Muscle of arm (tissue), 14 donors: ENCODE measurements at places on chromosomes 7 and 10. TPM values are rescaled to one million over a fixed set of nuclear protein-coding genes. Genes with fewer than 3 reads are reported as not detected.
A peak's percentile ranks its signal among the peaks of the same experiment; 100 is the strongest.

GRCh38 chr7:130476297-130477150, 15.4 kb upstream of the MEST start:
- no peak for DNase-seq

GRCh38 chr7:73397521-73398281, 35.9 kb upstream of the FZD9 start:
- peak; percentile 62 for DNase-seq

GRCh38 chr10:110455446-110455845, 42.3 kb upstream of the DUSP5 start:
- no peak for DNase-seq

DNA sequence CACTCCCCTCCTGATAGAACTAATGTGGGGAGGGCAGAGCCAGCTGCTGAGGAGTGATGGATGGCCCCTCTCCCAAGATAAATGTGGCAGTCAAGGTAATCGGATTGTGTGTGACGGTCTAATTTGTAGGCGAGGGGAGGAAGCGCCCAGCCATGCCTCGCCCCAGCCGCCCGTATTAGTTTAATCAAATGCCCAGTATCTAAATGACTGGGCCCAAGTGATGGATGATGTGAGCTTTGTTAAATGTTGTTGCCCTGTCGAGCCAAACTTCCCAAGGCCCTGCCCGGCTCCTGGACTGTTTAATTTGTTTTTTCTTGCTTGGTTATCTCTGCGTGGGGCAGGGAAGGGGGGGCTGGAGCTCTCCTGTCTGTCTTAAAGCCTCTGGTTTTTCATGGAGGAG, 88.4 kb upstream of the PPIF start:
- no peak for DNase-seq

Gene TRIM50
- 0.80 TPM for polyA plus RNA-seq

GRCh38 chr7:155458878-155459699, 1.2 kb downstream of the EN2 start:
- DNase-seq: no peak

DNA sequence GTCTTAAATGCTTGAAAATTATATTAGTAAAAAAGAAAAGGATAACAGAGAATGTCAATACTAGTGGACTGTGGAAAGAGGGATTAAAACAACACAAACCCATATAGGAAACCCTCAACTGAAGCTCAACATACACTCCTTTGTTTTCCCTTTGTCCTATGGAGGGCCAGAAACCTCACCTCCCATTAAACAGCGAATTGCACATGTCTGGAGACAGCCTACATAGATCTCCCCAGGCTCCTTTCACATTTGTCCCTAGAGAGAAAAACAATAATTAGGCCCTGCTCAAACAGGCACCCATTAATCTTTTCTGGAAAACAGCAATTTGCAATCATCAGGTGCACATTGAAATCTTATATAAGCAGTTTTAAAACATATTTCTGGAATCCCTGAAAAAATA, 87.6 kb upstream of the SEMA3D start:
- no peak for DNase-seq

Gene CACNB2
- polyA plus RNA-seq: 1.4 TPM

GRCh38 chr10:112280205-112280921, 2.8 kb upstream of the TECTB start:
- no peak for DNase-seq

Gene SAMD9L
- polyA plus RNA-seq: 5.1 TPM

Gene CROT
- 25.8 TPM for polyA plus RNA-seq

GRCh38 chr7:44078521-44078920, 3.8 kb downstream of the POLM start:
- no peak for DNase-seq

DNA sequence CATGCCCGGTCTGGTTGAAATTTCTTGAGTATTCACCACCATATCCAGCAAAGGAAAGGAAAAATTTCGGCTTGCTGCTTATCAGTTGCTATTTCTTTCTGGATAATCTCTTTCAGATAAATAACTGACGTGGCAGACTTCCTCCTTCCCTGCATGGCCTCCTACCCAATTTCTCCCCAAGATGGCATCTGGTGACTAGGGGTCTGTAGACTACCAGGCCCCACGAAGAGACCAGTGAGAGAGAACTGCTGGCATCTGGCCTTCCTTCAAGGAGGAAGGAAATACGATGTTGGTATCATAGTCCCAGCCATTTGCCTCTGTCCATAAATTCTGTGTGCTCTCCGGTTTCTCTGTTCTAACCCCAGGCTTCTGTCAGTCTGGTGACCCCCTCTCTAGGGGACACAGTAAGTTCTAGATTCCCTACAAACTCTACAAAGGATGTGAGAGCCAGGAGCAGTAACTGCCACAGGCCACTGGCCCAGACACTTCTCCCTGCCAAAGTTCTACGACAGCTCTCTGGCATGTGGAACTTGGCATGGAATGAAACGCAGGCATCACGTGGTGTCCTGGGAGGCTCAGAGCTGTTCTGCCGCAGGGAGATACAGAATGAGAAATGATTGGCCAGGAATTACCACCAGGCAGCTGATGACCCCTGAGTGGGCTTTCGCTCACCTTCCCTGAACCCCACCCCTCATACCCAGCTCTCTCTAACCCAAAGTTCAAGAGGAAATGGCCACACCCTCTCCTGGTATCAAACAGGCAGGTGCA, 30.0 kb upstream of the MSRB2 start:
- peak; percentile 64 for DNase-seq

Gene ELN
- polyA plus RNA-seq: 67.0 TPM

Gene PRTFDC1
- 26.9 TPM for polyA plus RNA-seq

- no peak for DNase-seq
These were observed 95.2 kb upstream of the ZNF716 start for GRCh38 chr7:57354679-57355338.

Gene TFR2
- polyA plus RNA-seq: 0.61 TPM

GRCh38 chr10:133353202-133353959, 4.4 kb downstream of the FUOM start:
- DNase-seq: no peak

Gene PRR15
- polyA plus RNA-seq: not detected

DNA sequence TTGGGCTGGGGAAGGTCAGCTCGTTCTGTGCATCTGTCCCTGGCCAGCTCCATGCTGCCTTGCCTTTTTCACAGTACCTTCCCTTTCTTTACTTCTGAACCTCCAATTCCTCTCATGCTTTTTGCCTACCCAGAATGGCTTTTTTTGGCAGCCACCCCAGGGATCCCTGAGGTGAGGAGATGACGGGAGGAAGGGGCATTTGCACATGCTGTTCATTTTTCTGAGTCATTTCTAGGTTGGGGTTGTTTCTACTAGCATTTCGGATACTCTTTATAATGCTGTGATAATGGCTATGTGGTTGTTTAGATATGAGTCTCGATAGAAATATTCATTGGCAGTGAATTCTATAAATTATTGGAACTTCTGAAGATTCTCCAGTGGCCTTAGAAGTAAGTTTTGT, 415.1 kb upstream of the FZD8 start:
- DNase-seq: no peak

DNA sequence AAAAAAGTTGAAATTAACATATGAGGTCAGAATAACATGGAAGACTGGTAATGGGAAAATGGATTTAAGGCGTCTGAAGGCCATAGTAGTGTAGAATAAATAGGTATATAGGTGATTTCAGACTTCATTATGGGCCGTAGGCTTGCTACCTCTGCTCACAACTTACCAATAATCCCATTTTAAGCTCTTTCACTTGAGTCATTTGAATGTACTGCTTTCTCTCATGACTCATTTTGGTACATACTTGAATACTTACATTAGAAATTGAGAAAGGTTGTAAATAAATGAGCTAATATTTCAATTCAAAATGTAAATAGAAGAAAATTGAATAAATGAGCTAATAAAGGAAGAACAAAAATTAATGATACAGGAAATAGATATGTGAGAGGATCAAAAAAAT, 42.2 kb upstream of the NEUROD6 start:
- no peak for DNase-seq

- DNase-seq: no peak
These were observed 21.8 kb downstream of the CYP2C19 start for GRCh38 chr10:94784256-94784655.

Gene FGFBP3
- 2.0 TPM for polyA plus RNA-seq

GRCh38 chr7:98877146-98877545, 1.2 kb upstream of the TRRAP start:
- DNase-seq: no peak

Gene MYL7
- not detected for polyA plus RNA-seq

- no peak for DNase-seq
These were observed 9.6 kb downstream of the PSD start for GRCh38 chr10:102408728-102409603.

Gene GDF2
- not detected for polyA plus RNA-seq

DNA sequence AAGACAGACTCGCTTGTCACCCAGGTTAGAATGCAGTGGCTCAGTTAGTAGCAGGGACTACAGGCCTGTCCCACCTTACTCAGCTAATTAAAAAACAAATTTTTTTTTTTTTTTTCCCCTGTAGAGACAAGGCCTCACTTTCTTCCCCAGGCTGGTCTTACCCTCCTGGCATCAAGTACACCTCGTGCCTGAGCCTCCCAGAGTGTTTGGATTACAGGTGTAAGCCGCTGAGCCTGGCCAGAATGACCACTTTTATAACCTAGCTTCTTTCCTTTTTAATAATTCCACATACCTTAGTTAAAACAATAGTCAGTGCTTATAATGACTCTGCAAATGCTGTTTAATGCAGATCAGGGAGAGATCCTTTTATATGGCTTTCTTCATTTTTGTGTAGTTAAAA, 31.3 kb downstream of the RSBN1L start:
- no peak for DNase-seq

GRCh38 chr10:43960981-43961380, 312.3 kb upstream of the ZNF32 start:
- DNase-seq: no peak

Gene H2BK1
- polyA plus RNA-seq: not detected

Gene SPDYE11
- 0.16 TPM for polyA plus RNA-seq

Gene AP5Z1
- 15.0 TPM for polyA plus RNA-seq

Gene AQP1
- 115 TPM for polyA plus RNA-seq

- no peak for DNase-seq
These were observed 49.1 kb upstream of the MSMB start for GRCh38 chr10:46094931-46095750.

DNA sequence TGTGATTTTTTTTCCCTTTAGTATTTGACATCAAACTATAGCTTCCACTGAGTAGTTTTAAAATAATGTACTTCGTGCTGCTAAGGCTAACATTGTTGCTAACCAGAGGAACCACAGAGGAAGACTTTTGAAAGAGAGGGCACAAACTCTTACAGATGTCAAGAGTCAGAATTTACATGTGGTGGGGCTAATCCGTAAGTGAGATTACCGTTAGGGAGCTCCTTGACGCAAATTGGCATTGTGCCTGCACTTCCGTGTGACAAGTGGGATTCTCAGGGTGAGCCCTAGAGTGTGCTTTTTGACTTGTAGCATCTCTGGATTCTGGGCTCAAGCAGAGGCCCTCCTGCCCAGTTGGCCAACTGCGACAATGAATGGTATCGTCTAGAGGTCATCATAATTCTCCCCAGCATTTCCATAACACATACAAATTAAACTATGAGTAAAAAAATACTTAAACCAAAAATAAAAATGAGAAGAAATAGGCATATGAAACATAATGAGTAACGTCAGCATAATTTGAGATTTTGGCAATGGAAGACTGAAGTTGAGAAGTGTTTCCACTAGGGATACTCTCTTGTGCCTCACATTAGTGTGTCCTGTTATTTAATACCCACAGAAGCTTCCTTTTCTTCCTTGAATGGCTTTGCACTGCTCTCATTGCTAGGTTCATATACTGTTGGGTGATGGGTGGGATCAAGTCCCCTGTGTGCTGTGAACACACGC, 164.0 kb downstream of the SDK1 start:
- DNase-seq: no peak

GRCh38 chr10:4596951-4597350, 229.1 kb upstream of the AKR1E2 start:
- DNase-seq: no peak

Gene LANCL2
- polyA plus RNA-seq: 20.0 TPM

- DNase-seq: no peak
These were observed 93.1 kb upstream of the TEX47 start for GRCh38 chr7:88888684-88889083.

- DNase-seq: no peak
These were observed 44.2 kb upstream of the PTER start for GRCh38 chr10:16392531-16393069.

DNA sequence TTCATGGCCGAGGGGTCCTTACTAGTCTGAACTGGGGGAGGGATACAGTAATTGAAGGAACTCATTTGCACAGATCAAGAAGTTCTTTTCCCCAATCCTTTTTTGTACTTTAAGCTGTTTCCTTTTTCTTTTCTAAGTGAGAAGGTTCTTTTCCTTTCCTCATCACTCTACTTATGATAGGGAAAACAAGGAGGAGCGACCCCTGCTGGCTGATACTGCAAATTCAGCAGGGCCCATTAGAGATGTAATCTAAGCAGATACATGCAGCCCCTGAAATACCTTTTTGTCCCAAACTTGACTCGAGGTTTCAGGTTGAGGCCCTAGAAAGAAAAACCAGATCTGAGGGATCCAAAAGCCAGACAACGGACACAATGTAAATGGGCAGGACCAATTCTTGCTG, 305.5 kb downstream of the DNAJB9 start:
- no peak for DNase-seq

DNA sequence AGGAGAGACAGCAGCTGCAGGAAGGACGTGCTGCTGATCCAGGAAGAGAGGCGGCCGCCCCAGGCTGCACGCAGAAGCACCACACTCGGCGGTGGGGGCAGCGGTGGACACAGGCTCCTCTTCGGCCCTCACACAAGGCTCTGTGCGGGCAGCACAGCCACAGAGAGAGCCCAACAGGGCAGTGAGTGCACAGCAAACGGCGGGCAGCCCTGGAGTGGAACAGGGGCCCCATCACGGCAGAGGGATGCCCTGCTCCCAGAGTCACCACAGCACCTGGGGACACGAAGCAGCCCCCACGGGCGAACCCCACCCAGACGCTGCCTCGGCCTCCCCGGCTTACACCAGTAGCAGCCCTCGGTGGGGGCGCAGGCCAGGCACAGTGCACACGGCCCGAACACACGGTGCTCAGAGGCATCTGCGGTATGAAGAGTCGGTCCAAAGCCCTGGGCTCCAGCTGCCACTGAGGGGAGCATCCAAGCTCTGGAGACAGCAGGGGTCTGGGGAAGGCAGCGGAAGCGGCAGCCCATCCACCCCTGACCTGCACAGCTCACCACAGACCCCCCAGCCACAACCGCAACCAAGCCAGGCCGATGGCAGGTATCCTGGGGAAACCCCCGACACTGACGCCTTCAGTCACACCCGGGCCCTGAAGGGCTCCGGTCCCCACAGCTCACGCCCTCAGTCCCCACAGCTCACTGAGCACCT, 16.8 kb downstream of the NUDT1 start:
- DNase-seq: no peak

Gene CPVL
- 32.0 TPM for polyA plus RNA-seq

GRCh38 chr7:106827626-106828025, 37.5 kb upstream of the PIK3CG start:
- DNase-seq: no peak

Gene GALNT11
- polyA plus RNA-seq: 32.1 TPM
